AML-193 (cell line): ENCODE measurements at places on chromosomes 6 and 20.

DNA sequence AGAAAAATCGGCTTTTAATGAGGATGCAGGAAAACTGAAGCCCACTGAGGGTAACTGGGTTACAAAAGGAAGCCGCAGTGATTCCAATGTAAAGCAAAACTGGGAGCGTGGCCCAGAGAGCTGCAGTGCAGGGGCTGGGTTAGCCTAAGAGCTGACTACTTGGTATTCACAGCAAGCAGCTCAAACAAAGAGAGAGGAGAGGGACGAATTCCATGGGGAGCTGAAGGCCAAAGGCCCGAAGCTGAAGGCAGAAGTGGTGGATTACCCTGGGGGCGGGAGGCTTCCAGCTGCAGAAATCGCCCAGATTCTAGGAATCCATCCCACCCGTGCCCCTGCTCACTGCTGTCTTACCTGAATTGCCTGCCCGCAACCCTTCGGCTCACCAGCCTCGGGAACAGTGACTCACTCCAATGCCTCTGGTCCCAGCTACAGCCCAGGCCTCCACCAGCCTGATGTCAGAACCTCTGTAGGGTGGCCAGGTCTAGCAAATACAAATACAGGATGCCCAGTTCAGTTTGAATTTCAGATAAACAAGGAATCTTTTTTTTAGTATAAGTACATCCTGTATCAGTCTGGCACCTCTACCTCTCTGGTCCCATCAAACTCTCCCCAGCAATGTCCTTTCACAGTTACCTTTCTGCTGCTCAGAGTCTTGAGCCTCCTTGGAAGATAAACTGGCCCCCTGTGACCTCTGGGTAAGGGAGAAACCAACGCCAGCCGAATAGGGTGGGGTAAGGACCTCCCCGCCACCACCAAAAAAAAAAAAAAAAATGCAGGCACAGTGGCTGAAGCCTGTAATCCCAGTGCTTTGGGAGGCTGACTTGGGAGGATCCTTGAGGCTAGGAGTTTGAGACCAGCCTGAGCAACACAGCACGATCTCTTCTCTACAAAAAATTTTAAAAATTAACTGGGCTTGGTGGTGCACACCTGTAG lies 14.6 kb upstream of the ZMYND8 start:
- DNase-seq: no peak

DNA sequence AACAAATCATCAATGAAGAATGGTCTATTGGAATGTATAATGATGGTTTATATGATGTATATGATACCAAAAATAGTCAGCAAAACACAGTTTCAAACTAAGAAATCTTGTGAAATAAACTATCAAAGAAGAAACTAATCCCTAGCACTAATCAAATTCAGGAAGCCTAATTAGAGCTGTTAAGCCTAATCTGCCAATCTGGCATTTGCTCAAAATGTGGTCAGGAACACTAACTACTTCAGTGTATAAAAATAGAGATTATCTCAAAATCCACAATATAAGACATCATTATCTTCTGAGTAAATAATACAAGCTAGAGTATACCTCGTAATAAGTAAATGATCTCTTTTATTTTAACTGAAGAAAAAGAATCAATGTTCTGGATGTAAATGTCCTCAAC lies 12.8 kb upstream of the AKAP7 start:
- no peak for DNase-seq

DNA sequence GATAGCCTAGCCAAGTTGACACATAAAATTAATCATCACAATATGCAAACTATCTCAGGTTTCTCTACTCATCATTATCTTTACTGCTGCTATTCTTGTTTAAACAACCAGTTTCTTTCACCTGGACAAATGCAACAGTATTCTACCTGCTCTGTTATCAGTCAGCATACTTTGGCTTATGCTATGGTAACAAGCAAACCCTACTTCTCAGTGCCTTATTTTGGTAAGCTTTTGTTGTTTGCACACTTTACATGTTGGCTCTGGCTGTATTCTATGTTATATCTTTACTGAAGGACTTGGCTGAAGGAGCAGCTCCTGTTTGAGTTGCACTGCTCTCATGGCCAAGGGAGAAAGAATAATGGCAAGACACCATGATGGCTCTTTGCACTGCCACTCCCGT lies 463.1 kb downstream of the EPM2A start:
- no peak for DNase-seq

- DNase-seq: no peak
Observed at GRCh38 chr6:134291156-134291555, 26.8 kb downstream of the SGK1 start.

DNA sequence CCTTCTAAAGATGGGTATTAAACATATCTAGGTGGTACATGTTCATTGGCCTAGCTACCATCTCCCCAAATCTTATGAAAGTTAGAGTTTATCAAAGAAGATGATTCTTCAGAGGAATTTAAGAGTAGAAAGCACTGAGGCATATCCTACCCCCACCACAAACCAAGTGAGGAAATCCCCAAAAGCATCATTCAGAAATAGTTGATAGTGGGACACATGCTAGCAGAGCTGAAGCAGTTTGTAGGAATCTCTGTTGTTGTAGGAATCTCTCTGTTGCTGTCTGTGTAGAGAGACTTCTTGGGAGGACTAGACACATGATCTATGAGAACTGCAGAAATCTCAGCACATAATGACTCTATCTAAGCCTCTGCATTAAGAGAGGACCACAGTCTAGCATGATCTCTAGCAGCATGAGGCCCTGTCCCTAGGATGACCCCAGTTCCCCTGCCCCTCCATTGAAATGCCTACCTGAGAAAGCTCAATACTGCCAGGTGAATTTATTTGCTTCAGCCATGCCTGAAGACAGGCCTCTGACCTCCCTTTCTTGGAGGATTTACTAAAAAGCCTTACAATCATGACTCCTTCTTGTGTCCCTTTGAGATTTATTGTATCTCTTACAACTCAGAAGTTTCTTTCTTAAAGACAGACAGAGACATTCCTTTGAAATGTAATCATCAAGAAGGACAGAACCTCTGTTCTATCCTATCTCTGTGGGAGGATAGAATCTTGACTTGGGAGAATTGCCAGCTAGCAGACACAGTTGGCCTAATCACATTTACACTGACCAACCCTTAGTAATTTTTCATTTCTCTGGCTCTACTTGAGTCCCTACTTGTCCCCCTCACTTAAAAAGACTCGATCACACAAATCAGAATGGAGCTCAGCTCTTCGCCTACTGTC lies 582.4 kb downstream of the PHF3 start:
- DNase-seq: no peak

- no peak for DNase-seq
Observed at GRCh38 chr6:9783567-9783966, 631.3 kb downstream of the TFAP2A start.

DNA sequence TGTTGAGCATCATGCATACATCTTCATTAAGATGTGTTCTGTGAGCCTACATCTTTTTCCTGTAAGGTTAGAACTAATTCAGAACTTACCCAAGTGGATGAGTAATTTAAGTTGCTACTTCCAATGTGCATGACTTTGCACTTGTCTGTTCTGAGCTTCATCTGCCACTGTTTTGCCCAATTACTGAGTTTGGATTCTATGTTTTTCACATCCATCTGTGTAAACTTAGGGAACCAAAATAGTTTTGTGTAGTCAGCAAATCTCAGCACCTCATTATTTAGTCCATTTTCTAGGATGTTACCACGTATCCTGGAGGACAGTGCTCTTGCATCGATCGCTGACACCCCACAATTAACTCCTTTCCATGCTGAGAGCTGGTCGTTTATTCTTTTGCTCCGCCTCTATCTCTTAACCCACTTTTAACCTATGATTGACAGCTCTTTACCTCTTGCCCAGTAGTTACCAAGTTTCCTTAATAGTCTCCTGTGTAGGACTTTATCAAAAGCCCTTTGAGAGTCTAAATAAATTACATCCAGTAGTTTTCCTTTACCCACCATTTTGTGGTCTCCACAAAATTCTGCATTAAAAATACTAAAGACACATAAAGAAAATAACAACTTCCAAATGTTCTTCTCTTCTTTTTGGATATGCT lies 44.2 kb upstream of the CITED2 start:
- DNase-seq: no peak

- no peak for DNase-seq
Observed at GRCh38 chr6:112049026-112049799, 4.7 kb upstream of the CCN6 start.

GRCh38 chr6:70857387-70858077 lies 99.3 kb downstream of the B3GAT2 start:
- DNase-seq: no peak

- DNase-seq: no peak
Observed at GRCh38 chr6:94254689-94255088, 835.3 kb upstream of the EPHA7 start.

DNA sequence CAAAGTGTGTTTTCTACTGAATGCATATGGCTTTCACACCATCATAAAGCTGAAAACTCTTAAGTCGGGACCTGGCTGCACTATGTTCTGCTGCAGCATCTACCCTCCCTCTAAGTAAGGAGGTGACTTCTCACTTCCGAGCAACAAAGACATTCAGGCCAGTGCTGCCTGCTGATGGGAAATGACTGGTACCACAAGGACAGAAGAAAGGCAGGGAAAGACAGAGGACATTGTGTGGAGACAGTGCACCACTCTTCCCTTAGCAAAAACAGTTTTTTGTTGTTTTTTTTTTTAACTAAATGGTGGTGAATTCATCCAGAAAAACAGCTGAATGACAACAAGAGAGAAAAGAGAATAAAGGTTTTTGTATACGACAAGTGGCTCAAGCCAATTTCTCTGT lies 81.5 kb downstream of the MAP7 start:
- DNase-seq: no peak

DNA sequence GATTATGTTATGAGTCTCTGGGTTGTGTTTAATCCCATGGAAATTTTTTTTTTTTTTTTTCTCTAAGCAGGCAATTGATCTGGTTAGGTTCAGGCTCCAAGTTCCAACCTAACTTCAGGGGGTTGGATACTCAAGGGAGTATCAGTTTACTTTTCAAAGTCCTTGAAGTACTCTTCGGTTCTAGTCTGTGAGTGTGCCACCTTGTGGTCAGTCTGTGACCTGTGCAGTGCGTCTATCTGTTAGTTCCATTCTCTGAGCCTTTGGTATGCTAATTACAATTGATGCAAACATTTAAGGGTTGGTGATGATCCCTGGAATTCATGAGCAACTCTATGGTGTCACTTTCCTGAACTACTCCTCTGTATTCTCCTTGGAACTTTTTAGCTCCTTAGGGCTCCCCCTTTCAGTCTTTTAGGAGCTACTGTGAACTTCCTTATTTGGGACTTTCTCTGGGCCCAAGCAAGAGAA lies 342.0 kb downstream of the SOX4 start:
- DNase-seq: peak; percentile 35

DNA sequence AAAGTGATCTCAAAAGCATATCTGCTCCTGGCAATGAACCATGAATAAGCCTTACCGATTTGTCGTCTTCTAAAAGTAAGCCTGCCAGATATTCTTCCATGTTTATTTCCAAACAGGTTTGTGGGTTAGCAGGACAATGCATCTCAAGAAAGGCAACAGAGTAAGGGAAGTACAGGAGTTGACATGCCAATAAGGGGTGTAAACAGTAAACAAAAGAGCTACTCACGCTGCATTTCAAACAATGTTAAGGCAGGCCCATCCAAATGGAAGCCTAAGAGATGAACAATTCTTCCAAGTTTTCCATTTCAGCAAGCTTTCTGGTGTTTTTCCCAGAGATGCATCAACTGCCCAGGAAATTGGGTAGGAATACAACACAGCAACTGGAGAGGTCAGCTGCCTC lies 27.8 kb upstream of the CRIP3 start:
- DNase-seq: no peak

DNA sequence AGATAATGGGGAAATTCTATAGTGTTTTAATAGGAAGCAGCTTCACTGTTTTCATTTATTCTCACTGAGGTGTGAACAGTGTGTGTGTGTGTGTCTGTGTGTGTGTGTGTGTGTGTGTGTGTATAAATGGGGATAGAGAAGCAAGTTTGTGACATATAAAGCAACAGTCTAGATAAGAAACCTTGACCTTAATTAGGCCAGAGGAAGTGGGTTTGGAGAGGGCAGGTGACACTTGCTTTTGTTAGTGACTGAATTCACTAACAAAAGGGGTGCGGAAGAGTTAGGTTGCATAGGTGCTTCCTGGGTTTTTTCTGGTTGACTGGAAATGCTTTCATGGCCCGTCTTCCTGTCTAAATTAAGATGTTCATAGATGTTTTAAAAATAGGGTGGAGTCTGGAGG lies 515.7 kb upstream of the FLRT3 start:
- no peak for DNase-seq

- no peak for DNase-seq
Observed at GRCh38 chr6:125670568-125670967, 78.9 kb upstream of the HEY2 start.

DNA sequence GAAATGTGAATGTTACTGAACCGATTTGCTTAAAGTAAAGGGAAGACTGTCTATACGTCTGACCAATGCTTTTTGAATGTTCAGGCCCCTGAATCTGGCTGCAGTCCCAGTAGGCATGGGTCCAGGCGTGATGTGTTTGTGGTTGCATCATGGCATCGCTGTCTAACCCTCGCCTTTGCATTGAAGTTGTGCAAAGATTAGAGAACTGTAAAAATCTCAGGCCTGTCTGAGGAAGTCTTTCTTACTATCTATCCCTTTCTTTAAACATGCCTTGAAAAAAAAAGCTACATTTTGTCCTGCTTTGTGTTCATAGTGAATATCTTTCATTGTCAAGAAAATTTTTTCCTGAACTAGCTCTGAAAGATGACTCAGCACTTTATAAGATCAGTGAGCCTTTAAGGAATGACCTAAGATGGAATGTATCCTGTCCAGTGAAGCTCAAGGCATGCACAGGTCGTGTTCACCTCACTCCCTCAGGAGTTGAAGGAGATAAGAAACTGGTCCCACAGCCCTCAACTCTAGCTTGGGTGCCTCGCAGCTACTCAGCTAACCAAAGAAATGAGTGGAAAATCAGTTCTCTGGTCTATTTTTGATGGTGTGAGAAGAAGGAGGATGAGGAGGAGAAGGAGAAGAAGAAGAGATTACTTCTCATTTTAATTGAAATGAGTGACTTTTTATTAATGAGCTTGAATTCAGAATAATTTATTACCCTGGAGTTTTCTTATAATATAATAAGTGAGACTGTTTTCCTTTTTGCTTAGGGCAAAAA lies 48.6 kb downstream of the TPD52L1 start:
- DNase-seq: no peak

DNA sequence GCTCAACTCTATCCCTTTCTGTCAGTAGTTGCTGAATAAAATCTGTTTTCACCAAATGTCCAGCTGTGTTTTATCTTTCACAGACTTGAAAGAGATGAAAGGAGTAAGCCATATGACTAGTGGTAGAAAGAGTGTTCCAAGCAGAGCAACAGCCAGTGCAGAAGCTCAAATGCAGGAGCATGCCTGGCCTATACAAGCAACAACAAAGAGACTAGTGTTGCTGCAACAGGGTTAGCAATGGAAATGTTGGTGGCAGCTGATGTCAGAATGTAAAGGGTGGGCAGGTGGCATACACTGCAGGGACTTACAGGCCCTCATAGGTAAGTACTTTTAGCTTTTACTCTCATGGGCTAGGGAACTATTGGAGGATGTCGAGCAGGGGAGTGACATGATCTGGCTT lies 5.2 kb upstream of the HINT3 start:
- DNase-seq: no peak
